ENCODE measurements at places on chromosomes 16 and 17.
A peak's percentile ranks its signal among the peaks of the same experiment; 100 is the strongest.

DNA sequence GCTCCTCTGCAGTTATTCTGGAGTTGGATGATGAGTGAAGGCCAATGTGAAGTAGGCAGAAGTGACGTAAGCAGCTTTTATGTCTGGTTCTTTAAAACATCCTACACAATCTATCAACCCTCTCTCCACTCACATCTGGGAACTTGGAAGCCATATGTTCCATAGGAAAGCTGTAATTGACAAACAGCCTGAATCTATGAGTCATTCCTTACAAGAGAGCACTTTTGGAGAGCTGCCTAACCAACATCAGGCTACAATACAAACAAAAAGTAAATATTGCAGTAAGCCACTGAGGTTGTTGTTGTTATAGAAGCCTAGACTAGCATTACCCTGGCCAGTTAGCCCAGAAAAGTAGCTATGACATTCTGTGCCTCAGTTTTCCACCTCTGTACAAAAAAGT, 5.9 kb downstream of the CCL7 start:
- DNase-seq = no peak

DNA sequence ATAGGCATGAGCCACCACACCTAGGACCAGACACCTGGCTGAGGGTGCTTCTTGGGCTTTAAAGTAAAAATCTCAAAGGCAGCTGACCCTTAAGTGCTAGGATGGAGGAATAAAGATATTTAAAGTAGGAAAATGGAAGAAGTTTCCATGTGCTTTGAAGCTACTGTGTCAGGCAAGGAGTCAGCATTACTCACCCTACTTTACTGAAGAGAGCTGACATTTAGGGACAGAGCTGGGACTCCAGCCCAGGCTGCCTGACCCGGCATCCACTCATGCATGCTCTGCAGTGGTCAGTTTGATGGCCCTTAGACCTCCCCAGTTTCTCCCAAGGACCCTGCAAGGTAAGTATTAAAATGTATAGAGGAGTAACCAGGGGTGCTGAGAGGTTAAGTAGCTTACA, 124.7 kb upstream of the PLCG2 start:
- no peak for DNase-seq

DNA sequence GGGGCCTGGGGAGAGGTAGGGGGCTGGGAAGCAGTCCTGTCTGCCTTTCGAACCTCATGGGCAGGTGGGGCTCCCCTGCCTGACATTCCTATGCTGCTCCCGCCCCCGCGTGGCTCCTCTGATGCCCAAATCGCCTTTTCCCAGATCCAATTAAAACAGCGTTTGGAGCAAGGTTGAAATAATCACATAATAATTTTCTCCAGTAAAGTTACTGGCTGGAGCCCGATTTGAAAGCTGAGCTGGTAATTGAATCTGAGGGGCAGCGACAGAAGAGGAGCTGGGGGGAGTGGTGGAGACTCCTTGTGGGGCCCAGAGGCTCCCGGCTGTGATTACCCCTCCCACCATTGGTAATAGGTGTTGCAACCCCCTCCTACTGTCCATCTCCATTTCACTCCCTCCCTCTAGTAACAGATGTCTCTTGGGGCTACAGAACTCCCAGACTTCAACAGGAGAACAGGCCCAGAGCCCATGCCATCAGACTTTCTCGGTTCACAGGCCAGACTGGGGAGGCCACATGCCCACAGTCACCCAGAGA, 38.9 kb upstream of the C1QL1 start:
- no peak for DNase-seq

- DNase-seq = no peak
Observed at GRCh38 chr16:30787613-30788378, 791 bp upstream of the ZNF629 start.

- DNase-seq = no peak
Observed at GRCh38 chr17:18975597-18975996, 23.6 kb downstream of the SLC5A10 start.

GRCh38 chr16:86550281-86550680, 4.8 kb downstream of the MTHFSD start:
- DNase-seq = no peak

DNA sequence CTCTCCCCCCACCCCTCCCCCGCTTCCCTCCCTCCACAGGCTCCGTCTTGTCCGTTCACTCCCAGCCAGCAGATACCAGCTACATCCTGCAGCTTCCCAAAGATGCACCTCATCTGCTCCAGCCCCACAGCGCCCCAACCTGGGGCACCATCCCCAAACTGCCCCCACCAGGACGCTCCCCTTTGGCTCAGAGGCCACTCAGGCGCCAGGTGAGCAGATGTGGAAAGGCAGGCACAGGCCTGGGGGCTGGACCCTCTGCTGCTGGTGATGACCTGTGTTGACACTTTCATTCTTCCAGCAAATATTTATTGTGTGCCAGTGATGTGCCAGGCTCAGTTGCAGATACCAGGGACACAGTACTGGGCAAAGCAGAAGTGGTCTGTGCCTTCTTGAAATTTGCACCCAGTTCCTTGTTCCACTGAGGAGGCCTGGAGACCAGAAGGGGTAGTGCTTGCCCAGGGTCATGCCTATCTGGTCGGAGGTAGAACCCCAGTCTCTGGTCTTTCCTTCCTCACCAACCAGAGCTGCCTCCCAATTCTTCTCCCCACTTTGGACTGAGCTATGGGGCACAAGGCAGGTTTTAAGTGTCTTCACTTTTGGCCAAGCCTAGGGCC, 10.3 kb upstream of the ABCC3 start:
- no peak for DNase-seq

- DNase-seq = no peak
Observed at GRCh38 chr17:914561-914960, 65.0 kb downstream of the NXN start.

GRCh38 chr16:66309-67182, 5.9 kb downstream of the RHBDF1 start:
- no peak for DNase-seq

- no peak for DNase-seq
Observed at GRCh38 chr17:20315311-20315710, 152.0 kb downstream of the LGALS9B start.

DNA sequence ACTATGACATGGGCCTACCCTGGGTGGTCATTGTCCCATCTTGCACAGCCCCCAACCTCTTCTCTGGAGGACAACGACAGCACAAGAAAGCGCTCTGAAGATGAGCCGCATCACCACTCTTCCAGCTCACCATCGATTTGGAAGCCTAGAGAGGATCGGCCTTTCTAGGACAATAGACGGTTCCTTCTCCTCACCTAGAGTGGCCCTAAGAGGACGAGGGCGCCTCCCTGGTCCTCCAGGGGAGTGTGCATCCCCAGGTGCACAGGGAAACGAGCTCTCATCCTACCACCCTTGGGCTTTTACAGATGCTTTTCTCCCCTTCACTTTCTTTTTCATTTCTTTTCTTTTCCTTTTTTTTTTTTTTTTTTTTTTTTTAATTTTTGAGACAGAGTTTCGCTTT, 20.3 kb upstream of the SLC52A1 start:
- no peak for DNase-seq

GRCh38 chr17:3802461-3803307, 1.7 kb upstream of the ITGAE start:
- no peak for DNase-seq

DNA sequence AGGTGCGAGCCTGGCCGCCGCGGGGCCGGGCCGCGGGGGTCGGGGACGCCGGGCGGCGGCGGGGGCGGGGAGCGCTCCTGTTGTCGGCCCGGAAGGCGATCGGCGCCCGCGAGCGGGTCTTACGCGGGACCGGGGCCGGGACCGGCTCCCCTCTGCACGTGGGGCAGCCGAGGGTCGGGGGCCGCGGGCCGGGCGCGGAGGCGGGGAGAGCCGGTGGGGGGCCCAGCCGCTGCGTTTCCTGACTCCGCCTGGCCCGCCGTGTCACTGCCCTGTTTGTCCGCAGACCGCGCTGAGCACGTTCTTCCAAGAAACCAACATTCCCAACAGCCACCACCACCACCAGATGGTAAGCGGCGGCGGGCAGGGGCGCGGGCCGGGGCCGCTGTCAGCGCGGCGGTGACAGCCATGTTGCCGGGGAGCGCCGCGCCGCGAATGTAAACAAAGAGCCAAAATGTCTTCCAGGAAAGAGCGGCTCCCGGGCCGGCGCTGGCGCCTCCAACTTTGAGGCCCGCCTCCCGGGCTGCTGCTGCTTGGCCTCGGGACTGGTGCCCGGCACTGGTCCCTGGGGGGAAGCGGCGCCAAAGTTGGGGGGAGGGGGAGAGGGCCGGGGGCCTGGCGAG, 586 bp downstream of the UBALD2 start:
- DNase-seq = peak; percentile 38

DNA sequence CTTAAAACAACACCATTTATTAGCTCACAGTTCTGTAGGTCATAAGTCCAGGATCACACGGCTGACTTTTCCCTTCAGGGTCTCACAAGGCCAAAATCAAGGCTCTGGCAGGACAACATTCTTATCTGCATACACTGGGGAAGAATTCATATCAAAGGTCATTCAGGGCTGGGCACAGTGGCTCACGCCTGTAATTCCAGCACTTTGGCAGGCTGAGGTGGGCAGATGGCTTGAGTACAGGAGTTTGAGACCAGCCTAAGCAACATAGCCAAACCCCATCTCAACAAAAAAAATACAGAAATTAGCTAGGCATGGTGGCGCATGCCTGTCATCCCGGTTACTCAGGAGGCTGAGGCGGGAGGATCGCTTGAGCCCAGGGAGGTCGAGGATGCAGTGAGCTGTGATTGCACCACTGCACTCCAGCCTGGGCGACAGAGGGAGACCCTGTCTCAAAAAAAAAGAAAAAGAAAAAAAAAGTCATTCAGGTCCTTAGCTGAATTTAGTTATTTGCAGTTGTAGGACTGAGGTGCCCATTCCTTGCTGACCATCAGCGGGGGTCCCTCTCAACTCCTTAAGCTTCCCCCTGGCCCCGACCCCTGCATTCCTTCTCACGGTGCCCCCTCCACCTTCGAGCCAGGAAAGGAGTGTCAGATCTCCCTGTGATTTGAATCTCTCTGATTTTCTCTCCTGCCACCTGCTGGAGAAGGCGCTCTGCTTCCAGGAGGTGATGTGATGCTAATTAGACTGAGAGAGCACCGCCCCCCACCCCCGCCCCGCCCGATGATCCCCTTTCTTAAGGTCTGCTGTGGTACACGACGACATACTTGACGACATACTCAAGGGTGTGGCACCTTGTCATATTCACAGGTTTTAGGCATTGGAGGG, 91.8 kb upstream of the CLEC18A start:
- DNase-seq = peak; percentile 25

GRCh38 chr16:60110531-60110930, 1376.4 kb upstream of the GOT2 start:
- DNase-seq = no peak

GRCh38 chr17:80106751-80107150, 5.4 kb downstream of the GAA start:
- DNase-seq = no peak

DNA sequence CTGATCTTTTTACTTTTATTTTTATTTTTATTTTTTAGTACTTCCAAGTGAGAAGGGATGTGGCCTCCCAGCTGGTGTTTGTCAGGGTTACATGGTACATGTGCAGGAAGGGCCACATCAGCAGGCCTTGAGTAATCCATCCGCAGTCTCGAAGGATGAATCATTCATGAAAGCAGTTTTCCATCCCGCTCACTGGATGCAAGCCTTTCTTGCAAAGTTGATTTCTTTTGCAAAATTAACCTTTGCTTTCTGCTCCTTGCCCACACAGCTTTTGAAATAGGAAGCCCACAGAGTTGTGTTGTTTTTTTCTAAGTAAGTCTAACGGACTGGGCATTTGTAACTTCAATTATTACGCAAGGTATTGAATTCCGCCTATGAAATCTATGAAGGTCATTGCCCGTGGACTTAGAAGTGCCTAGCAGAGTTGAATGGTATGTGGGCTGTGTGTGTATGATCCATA, 157.4 kb downstream of the PRKCA start:
- no peak for DNase-seq

GRCh38 chr17:42132941-42133340, 10.3 kb downstream of the HSPB9 start:
- DNase-seq = peak; percentile 70

- no peak for DNase-seq
Observed at GRCh38 chr17:65495122-65496055, 66.1 kb downstream of the AXIN2 start.

DNA sequence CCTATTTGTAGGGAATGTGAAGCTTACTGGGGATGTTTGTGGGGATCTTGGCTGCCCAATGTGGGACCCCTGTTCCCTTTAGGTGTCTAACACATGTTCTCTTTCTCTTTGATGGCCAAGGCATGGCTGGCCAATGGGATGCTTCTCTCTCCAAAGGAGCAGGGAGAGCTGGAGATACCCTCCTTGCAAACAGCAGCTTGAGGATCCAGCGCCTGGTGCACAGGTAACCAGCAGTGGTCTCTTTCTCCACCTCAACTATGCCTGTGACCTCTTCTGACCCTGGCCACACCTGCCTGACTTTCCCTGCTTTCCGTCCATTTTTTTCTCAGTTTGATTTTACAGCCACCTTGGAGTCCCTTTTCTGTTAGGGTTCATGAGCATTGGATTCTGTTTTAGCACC, 16.8 kb upstream of the NKD1 start:
- DNase-seq = no peak

Data from hippocampal formation (tissue), 2 donors.